Pancreas (tissue), 10 donors: ENCODE measurements at places on chromosomes 12 and 14. TPM values are rescaled to one million over a fixed set of nuclear protein-coding genes. Genes with fewer than 3 reads are reported as not detected.

The TTC9 gene
- 0.59 TPM for total RNA-seq

The AQP6 gene
- total RNA-seq, result not detected

The FOXM1 gene
- 0.60 TPM for total RNA-seq

The TRPV4 gene
- total RNA-seq, result 4.8 TPM

The CLEC14A gene
- 3.1 TPM for total RNA-seq

The SIRT4 gene
- 0.73 TPM for total RNA-seq

The ASIC1 gene
- total RNA-seq, result 0.75 TPM

The TAS2R50 gene
- total RNA-seq, result 0.62 TPM
